ENCODE measurements at places on chromosomes 3 and 15.

DNA sequence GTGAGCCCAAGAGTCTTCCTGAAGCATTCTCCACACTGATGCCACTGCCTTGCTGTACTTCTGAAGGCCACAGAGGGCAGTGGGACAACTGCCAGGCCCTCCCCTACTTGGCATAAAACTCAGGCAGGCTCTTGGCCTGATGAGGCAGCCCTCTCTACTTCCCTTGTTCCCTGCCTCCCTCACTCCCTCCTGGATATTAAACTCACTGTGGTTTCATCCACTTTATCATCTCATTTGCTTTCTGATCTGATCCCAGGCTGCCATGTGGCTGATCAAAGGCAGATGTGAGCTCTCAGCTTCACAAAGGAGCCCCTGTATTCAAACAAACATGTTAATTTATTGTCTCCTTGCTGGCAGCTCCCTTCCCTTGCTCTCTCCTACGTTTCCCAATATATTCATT lies 533.5 kb downstream of the IGSF11 start:
- DNase-seq: no peak

DNA sequence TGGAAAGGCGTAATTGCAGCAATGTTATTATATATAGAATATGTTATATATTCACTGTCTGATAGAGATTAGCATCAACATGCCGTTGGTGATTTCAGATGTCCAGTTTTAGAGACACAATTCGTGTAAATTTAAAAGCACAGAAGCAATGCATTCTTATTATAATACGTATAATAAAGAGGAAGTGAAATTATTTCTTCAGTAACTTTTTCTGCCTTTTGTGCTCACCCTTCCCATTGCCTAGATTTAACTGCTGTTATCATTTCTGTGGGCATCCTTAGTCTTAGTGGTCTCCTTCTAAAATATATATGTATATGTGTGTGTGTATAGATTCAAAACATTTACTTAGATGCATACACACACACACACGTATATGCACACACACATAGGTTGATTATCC lies 592.5 kb upstream of the GOLIM4 start:
- no peak for DNase-seq

- no peak for DNase-seq
These were observed 423.4 kb upstream of the WNT5A start for GRCh38 chr3:55910543-55910942.

DNA sequence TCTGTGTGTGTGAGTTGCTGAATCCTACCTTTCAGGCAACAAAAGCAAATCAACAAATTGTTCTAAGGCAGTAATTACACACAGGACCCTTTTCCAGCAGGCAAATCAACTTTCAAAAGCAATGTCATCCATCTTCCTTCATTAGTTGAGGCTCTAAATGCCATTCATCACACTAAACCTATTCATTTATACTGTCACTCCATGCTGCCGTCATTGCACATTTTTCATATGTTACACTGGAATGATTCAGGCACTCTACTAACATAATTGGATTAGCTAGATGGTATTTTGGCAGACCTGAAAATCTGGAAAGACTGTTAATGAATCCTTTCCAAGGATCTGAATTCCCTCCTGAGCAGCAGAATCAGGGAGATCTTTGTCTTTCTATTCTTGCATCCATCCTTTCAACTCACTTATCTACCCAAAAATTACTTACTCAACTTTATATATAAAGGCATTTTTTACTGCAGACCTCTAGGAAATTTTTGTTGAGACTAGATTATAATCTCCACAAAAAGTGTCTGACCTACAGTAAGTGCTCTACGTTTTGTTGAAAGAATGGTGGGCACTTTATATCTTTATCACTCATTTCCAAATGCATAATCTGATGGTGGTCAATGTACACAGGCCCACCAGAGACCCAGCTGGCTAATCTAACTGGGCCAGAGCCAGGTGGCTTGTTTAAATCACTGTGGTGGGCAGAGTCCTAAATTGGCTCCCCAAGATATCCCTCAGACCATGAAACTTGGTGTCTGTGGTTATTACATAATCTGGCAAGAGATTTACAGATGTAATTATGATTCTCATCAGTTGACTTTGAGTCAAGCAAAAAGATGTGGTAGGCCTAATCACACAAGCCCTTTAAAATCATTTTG lies 25.0 kb downstream of the MIX23 start:
- DNase-seq: no peak

All from NCI-H69 (cell line).